Activated T-cell treated with anti-CD3 and anti-CD28 coated beads for 24 hours (primary cell): ENCODE measurements at places on chromosomes 13 and 19.
A peak's percentile ranks its signal among the peaks of the same experiment; 100 is the strongest.

DNA sequence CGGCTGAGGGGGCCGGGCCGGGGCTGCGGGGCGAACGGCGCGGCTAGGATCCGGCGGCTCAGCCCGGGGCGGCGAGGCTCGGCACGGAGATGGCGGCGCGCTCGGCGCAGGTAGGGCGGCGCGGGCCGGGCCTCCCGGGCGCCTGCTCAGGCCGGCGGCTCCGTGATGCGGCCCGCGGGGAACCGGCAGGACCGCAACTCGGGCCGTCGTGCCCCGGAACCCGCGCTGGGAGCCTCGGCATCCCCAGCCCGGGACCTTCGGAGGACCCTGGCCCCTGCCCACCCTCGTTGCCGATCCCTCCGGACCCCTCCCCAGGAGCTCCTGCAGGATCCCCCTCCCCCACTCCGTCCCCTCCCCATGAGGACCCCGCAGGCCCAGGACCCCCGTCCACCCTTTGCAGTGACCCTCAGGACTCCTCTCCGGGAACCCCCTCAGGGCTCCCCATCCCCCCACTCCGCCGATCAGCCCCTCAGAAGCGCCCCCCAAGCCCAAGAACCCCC lies 304 bp downstream of the EVI5L start:
- DNase-seq, result no peak

DNA sequence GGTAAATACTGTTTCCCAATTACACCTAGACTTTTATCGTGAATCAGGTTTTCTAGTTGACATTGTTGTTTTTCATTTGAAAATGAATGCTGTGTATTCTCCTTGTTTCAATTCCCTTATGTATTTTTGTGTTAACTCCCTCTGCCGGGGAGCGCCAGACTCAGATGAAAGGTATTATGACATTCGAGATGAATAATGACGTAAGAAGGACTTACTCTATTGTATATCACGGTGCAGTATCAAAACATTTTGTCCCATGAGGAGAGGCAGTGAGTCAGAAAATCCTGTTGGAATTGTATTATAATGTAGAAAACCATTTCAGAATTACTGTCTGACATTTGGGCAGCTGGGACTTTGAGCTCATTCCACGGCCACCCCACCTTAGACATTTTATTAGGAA lies 61.6 kb downstream of the LRCH1 start:
- DNase-seq, result no peak

DNA sequence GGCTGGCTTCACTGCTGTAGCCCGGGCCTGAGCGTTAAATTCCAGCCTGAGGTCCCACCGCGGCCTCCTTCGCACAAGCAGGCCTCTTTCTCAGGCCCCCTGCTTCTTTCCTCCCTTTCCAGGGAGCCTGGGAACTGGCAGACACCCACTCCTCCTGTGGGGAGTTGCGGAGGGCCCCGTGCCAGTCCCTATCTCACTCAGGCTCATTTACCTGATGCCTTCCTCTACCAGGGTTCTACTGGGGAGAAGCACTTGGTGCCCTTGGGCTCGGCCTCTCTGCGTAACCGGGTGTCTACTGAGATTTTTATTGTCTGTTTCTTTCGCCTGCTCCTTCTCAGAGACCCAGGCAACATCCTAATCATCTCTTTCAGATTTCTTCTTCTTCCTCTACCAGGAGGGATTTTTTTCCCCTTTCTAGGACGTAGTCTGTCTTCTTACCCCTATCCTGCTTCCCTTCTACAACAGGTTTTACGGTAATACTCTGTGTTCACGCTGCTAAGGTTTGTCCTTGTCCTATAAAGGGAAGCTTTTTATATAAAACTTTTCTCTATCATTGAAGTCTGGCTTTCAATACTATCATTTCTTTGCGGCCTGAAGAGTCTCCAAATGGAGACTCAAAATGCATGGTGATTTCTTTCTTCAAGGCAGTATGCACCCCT lies 135.4 kb upstream of the GPR12 start:
- no peak for DNase-seq

DNA sequence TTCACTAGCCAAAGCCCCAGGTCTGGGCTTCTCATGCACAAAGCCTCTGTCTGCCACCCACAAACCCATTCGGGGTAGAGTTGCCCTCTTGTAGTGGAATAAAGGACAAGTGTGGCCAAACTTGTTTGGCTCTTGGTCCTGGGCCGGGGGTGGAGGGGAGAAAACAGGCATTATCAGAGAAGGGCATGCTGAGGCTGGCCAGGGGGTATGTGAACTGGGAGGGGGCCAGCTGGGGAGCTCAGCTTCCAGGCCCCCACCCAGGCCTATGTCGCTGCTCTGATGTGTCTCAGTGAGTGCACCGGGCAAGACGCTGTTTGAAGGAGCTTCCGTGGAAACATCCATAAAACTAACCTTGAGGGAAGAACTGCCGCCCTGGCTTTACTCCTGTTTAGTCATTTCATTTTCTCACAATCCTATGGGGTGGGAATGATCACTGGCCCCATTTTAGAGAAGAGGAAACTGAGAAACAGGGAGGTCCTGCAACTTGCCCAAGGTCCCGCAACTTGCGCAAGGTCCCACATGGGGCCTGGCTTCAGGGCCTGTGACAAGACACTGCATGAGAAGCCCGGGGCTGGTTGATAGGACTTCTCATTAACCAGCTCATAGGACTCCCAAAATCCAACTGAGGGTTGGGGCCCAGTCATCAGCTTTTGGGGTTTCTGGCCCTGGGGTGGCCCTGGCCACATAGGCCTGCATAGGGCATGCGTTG lies 30.8 kb downstream of the CCNE1 start:
- no peak for DNase-seq

- no peak for DNase-seq
Observed at GRCh38 chr13:113567681-113568080, 16.9 kb upstream of the TFDP1 start.

- DNase-seq, result no peak
Observed at GRCh38 chr19:19610376-19611202, 7.9 kb downstream of the PBX4 start.

DNA sequence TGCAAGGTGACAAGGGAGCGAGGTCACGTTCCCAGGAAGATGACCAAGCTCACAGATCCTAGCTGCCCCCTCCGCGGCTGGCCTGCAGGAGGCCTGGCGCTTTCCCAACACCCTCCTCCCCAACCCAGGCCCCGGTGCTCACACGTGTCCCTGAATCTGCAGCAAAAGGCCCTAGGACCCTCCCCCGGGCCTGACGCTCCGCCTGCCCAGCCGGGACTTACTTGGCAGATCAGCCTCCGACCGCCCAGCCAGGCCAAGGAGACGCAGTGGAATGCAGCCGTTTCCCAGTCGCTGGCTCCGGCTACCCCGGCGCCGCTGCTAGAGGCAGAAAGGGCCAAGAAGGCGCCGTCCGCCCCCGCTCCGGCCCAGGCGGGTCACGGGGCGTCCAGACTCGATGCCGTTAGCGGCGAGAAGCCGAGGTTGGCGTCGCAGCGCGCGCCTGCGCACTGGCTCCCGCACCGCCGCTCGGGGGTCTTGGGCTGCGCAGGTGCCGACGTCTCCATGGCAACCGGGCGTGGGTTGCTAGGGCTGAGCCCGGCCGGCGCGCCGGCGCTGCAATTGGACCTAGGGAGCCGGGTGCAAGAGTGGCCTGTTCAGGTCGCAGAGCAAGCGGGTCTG lies at the start of gene PNMA8A:
Gene PNMA8A (minus strand): TSS at position 448 of the 618 bp plus-strand sequence. CDS start 528 bp downstream, outside the sequence.
- DNase-seq, result no peak

GRCh38 chr13:79673310-79673992 lies 192.5 kb downstream of the NDFIP2 start:
- DNase-seq, result no peak

DNA sequence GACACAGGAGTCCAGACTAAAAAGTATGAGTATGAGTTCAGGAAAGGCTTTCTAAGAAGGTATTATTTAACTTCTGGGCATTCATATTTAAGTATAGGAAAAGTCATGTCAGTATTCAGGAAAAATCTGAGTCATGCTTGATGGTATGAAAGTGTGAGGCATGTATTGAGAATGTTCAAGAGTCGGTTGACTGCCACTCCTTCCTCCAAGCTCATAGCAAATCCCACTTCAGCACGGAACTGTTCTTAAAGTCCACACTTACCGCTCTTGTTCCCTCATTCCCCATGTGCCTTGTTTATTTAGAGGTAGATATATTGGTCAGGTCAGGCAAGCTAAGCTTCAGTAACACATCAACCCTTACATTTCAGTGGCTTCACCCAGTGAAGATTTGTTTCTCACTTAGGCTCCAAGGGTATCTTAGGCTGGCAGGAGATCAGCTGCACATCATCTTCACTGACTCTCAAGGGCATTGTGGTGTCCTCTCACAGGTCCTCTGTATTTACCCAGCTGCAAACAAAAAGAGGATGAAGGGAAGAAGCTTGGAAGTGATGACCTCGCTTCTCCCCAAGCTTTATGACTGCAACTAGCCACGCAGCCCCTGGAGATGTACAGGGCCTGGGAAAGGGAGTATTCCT lies 1189.2 kb downstream of the EFNB2 start:
- no peak for DNase-seq

DNA sequence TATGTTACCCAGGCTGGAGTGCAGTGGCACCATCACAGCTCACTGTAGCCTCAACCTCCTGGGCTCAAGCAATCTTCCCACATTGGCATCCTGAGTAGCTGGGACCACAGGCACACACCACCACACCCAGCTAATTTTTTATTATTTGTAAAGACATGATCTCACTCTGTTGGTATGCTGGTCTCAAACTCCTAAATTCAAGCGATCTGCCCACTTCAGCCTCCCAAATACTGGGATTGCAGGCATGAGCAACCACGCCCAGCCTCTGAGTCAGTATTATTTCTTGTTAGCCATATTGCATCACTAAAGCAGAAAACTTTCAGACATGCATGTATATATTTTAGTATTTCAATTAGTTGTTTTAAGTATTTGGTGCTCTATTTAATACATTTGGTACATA lies 376.4 kb downstream of the GPC6 start:
- DNase-seq, result no peak

DNA sequence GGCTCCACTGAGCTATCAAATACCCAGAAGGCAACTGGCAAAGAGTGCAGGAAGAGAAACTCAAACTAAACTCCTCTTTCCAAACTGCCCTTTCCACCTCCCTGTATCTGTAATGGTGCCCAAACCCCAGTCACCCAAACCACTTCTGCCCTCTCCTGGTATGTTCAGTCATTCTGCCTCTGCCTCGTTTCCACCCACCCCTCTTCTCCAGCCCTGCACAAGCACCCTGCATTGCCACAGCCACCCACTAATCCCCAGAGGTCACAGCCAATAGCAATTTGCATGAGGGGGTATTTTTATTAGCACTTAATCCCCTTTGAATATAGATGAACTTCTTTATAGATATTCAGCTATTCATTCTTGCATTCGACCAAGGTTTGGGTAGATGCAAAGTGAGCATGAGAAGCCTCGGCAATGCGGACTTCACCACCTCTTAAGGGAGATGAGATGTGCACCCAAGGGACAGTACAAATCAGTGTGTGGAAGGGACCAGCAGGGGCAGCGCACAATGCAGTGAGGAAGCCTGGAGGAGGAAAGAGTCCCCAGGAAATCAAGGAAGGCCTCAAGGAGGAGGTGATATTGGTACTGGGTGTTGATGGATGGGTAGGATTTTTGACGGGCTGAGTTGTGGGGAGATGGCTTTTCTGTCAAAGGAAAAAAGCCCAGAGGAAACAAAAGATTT lies 12.4 kb downstream of the TMEM272 start:
- DNase-seq, result no peak

DNA sequence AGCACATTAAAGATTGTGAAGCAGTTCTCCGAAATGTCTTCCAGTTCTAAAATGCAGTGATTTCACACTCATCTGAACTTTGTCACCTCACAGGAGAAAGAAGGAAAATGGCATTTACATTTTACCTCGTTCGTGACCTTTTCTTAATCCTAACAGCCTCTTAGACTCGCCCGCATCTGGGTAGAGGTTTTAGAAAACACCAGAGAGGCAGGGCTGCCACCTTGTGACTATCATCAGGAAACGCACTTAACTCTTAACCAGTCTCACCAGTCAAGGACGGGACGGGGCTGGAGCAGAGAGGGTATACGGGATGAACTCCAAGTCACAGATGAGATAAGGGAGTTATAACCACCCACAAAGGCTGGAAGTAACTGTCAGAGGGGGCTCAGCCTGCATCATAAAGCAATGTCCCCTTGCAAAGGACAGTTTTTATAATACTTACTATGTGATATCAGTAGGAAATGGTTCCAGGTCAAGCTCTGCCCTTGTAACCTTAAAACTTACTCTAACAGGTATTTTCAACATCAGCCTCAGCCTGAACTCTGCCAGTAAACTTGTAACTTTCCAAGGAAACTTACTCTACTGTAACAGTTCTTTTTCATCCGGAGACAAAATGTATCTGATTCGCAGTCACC lies 8.6 kb upstream of the CEACAM6 start:
- DNase-seq, result peak; percentile 44

DNA sequence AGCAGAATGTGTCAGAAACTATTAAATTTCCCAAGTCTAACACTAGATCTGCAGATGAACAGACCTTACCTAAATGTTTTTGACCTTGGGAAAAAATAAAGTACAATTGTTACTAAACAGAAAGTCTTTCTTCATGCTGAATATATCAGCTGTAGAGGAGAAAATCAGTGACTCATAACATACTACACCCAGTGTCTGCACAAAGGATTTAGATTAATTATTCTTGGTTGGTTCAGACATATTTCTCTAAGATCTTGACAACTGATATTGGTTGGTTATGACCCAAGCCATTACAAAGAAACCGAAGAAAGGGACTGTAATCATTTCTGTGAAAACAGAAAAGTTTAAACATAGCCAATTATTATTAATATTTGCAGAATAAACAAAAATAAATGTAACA lies 225.1 kb downstream of the HS6ST3 start:
- DNase-seq, result no peak

DNA sequence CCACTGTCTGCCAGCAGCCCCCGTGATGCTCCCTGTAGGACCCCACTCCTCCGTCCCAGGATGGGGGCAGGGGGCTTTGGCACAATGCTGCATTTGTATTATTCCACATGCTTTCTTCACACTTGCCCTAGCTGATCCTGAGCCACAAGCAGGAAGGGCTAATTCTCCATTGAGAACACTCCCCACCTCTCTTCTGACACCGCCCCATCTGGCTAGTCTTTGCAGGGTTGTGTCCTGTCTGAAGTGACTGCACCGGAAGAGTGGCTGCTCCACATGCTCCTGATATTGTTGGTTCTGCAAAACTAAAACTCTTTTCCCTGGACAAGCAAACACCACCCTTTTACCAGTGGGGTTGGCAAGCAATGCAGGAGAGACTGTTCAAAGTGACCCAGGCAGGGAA lies 18.0 kb downstream of the ZNF574 start:
- no peak for DNase-seq

GRCh38 chr13:98143157-98143553 lies 261 bp downstream of the FARP1 start:
- DNase-seq, result no peak

DNA sequence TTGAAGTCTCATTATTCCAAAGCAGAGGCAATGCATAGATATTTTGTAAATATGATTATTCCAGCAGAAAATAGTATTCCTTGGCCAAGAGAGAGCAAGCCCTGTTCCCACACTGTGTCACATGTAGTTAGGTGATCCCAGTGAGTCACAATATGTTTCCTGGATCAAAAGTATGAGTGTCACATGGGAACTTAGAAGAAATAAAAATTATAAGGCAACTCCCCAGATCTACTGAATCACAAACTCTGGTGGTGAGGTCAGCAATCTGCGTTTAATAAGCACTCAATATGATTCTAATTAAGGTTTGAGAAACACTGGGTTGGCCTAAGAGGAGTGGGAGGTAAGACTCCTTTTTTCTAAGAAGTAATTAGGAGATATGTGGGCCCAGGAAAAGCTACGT lies 1504.5 kb upstream of the PCDH20 start:
- no peak for DNase-seq
